Fibroblast of lung (primary cell): ENCODE measurements at places on chromosomes 2 and 18.
A peak's percentile ranks its signal among the peaks of the same experiment; 100 is the strongest.

- no peak for DNase-seq
Measured at GRCh38 chr2:143503280-143503679, 374.1 kb downstream of the ARHGAP15 start.

GRCh38 chr2:40658941-40659340, 207.1 kb upstream of the SLC8A1 start:
- peak; percentile 37 for DNase-seq

- no peak for DNase-seq
Measured at GRCh38 chr2:198187841-198188240, 383.4 kb downstream of the PLCL1 start.

DNA sequence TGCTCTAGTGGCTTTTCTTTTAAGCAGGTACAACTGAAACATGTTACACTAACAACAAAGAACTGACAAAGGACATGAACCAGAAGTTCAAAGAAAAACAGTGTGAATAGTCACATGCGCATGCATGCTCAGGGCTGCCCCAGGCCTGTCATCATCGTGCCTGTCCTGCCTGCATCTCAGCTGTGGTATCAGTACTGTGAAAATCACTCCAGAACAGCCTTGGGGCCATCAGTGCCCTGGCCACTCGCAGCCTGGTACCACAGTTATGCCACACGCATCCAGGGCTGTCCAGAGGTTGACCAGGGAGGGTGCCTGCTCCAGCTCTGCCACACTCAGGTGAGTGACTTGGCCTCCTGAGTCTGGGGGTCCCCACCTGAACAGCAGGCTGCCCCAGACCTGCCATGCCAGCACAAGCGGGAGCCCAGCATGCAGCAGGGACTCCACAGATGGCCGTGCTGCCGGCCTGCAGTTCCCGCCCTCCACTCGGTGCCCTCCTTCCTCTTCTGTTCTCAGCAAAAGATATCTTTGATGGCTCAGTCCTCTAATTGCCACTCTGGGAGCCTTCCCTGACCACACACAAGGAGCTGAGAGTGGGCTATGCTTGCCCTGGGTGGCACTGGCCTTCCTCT, 12.3 kb downstream of the LIMS2 start:
- no peak for DNase-seq

DNA sequence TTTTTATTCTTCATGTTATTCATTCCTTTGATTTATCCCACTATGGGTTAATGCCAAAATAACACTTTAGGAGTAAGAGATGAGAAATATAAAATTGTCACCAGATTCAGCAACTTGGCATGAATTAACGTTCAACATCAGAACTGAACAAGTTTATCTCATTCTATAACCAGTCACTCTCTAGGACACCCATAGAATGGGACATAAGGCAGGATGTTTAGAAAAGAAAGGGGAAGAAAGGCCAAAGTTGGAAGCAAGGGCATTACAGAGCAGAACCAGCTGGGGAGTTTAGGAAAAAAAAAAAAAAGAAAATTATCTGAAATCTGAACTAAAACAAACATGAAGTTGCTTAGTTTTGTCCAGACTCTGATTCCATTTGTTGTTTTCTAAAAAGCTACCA, 211.0 kb downstream of the PMAIP1 start:
- DNase-seq = peak; percentile 45

- no peak for DNase-seq
Measured at GRCh38 chr18:13585379-13586153, 140.8 kb downstream of the FAM210A start.

- DNase-seq = no peak
Measured at GRCh38 chr2:50098242-50098641, 933.7 kb downstream of the NRXN1 start.
